ENCODE measurements at places on chromosomes 4 and X.

DNA sequence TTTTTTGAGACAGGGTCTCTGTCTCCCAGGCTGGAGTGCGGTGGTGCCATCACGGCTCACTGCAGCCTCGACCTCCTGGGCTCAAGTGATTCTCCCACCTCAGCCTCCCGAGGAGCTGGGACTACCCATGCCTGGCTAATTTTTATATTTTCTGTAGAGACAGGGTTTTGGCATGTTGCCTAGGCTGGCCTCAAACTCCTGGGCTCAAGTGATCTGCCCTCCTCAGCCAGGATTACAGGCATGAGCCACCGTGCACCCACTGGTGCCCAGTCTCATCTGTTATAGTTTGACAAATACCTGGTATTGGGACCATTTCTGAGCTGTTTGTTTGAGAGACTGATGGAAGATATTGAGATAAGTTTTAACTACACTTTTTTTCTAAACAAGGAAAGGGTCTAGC is 57.5 kb upstream of the SMIM10 start:
- no peak for DNase-seq

DNA sequence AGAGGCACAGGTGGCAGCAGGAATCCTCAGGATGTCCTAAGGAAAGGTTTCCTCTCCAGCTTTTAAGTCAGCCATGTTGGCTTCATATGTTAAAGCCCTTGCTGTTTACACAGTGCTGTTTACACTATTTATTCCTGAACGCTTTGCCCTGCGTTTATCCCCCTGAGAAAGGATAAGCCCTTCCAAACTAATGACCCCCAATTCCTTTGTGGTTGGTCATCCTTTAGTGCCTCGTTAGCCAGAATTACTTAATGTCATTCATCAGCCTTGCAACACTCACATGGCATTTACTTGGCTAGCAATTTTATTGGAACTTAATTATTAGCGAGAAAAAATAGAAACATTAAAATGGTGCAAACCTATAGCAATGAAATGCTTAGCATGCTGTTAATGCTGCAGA is 23.8 kb downstream of the VCX2 start:
- no peak for DNase-seq

DNA sequence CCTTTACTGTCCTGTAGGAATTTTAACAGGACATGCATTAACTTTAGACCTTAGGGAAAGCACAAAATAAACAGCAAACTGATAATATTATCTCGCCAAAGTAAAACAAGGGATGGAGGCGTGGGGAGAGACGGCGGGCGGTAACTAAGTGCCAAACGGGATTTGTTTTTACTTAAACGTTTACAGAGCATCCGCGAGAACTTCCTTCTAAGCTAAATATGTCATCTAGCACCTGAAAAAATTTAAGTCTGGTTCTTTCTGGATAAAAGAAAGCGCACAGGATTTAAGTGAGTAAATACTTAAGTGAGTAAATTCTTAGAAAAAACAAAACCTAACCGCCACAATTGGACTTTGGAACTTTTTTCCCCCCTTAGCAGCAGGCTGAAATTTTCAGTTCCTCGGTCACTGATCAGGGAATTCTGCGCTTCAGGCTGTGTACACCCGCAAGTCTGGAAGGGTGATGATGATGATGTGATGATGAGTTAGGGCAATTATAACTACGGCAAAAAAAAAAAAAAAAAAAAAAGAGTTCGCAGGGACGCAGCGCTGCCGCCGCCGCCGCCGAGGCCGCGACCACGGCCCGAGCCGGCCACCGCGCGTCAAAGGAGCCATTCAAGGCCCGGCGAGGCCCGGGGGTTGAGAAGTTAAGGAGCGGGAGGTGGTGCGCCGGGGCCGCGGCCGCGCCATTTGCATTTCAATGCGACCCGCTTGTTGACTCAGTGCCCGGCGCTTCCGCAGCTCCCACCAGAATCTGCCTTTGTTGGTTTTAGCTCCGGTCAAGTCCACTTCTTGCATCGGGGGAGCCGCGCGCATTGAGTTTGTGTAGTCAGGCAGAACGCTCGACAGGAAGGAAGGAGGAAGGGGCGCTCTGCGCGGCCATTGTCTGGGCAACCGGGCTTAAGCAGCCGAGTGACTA is 108.8 kb downstream of the SPRY1 start:
- DNase-seq = no peak

DNA sequence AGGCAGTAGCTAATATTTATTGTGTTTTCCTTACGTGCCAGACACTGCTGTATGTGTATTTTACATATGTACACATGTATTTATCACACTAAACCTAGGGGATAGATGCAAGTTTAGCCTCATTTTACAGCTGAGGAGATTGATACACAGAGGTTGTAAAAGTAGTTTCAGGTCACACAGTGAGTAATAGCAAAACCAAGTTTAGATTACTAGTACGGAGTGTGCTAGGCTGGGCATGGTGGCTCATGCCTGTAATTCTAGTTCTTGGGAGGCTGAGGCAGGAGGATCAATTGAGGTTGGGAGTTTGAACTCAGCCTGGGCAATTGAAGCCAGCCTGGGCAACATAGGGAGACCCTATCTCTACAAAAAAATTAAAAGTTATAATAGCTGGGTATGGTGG is 701.1 kb upstream of the ATOH1 start:
- DNase-seq = no peak

GRCh38 chr4:185881430-185881829 is 69.4 kb upstream of the SORBS2 start:
- no peak for DNase-seq

DNA sequence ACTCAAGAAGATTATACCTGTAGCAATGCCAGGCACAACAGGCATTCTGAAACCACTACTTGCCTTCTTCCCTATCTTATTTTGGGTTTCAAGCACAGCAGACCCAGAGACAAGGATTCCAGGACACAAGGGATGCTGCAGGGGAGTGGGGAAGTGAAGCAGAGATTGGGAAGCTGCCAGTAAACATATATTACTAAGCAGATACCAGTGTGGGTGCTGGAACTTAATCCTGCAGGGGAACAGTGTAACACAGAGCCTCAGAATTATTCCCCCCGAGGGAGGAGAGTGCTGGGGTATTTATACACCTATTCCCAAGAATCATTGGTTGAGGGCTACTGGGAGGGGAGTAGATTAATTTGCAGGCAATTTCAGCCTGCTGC is 33.3 kb upstream of the MAML3 start:
- no peak for DNase-seq

DNA sequence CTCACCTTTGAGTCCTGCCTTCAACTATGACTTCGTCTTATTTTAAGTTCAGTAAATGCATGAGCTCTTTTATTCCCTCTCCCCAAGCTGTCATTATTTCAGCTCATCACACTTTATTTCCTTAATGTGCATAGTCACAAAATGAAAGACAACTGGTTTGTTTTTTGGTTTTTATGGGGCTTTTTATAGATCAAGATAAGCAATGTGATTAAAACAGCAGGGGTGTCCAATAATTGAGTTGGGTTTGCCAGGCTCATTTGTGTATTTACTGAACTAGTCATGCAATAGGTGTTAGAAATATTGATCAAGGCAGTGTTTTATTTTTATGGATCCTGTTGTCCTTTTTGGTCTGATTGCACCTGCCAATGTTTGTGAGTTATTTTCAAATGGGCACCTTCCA is 102.2 kb downstream of the FRMPD4 start:
- no peak for DNase-seq

- no peak for DNase-seq
These were observed 36.4 kb downstream of the QDPR start for GRCh38 chr4:17475481-17475880.

GRCh38 chrX:151790481-151791160 is 56.1 kb downstream of the CNGA2 start:
- no peak for DNase-seq

DNA sequence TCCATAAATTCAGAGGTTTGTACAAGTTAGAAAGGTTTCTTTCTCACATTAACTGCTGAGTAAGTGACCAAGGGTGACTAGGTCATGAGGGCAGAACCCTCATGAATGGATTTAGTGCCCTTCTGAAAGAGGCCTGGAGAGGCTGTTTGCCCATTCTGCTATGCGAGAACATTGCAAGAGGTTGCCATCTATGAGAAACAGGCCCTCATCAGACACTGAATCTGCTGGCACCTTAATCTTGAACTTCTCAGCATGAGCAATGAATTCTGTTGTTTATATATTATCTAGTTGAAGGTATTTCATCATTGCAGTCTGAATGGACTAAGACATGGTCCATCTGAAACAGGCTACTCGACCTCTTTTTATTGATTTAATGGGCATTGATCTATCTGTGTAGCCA is 96.2 kb upstream of the GPRIN3 start:
- no peak for DNase-seq

- no peak for DNase-seq
These were observed 37.2 kb downstream of the EDNRA start for GRCh38 chr4:147518086-147518485.

GRCh38 chr4:2824329-2824835 is 19.3 kb upstream of the ADD1 start:
- no peak for DNase-seq

GRCh38 chr4:87087015-87087414 is 133.4 kb downstream of the KLHL8 start:
- no peak for DNase-seq
